ENCODE measurements at places on chromosomes 13 and 19.

GRCh38 chr13:54927538-54927937 is 1898.9 kb downstream of the OLFM4 start:
- DNase-seq, result no peak

GRCh38 chr19:2306971-2307370 is 983 bp downstream of the LINGO3 start:
- DNase-seq, result no peak

GRCh38 chr19:6038634-6039405 is 60.9 kb upstream of the RANBP3 start:
- no peak for DNase-seq

GRCh38 chr13:97332742-97333141 is 101.2 kb upstream of the RAP2A start:
- DNase-seq, result no peak

GRCh38 chr19:52331757-52332156 is 4.3 kb upstream of the ZNF610 start:
- no peak for DNase-seq

DNA sequence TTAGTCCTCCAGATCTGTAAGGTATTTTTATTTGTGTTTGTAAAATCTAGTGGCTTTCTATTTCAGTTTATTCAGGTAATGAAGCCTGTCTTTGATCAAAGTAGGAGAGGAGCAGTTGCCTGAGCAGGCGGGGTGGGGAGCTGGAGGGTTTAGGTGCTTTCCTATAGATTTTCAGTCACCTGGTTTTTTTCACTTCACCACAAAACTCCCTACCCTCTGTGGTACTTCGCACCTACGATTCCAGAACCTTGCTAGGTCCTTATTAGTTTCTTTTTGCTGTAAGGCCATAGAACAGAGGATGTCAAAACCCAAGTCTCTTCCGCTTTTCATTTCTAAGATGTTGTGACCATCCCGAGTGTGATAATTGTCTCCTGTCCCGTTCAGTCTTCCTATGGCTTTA is 26.6 kb downstream of the SLAIN1 start:
- DNase-seq, result no peak

- DNase-seq, result no peak
Measured at GRCh38 chr13:78976696-78977095, 317.7 kb upstream of the OBI1 start.

GRCh38 chr19:16901491-16902175 is 12.8 kb downstream of the F2RL3 start:
- no peak for DNase-seq

- no peak for DNase-seq
Measured at GRCh38 chr13:79621902-79622301, 140.9 kb downstream of the NDFIP2 start.

GRCh38 chr19:16577531-16577985 is 5.3 kb upstream of the SLC35E1 start:
- no peak for DNase-seq

All from amniotic stem cell (primary cell).